ENCODE measurements at places on chromosomes 11 and 22.

GRCh38 chr11:103744496-103745153 is 291.8 kb upstream of the DDI1 start:
- DNase-seq: no peak

- no peak for DNase-seq
These were observed 26.5 kb downstream of the MED15 start for GRCh38 chr22:20533879-20534265.

DNA sequence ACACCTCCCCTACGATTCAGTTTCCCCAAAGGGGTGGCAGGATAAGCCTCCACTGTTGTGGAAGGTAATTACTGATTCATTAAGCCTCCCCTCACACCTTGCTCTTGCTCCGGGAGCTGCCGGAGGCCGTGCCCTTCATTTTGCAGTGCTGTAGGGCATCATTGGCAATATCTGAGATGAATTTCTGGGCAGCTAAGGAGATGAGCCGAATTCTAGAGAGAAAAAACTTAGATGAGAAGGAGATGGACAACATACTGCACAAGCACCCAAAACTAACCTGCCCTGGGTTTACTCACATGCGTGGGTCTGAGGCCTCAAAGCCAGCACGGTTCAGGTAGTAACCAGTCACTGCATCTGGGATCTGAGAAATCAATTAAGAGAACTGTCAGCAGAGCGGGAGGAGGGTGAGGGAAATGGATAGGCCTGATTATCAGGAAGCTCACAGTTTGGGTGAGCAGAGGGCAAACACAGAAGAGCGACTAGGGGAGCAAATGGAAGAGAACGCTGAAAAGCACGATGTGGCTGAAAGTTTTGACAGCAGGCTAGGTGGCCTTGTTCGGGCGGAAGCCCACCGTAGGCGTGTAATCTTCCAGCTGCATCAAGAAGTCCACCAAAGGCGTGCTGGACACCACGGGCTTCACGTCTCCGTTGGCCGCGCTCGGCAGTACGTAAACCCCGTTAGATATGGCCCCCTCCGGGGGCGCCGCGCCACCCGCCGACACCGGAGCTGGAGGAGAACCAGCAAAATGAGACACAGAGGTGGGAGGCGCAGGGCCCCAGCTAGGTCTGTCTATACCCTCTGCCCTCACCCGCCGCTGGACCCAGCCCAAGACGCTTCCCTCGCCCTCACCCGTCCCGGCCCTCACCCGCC is 689 bp downstream of the TAF10 start:
- DNase-seq: no peak

GRCh38 chr11:32886180-32886579 is 6.4 kb upstream of the QSER1 start:
- no peak for DNase-seq

DNA sequence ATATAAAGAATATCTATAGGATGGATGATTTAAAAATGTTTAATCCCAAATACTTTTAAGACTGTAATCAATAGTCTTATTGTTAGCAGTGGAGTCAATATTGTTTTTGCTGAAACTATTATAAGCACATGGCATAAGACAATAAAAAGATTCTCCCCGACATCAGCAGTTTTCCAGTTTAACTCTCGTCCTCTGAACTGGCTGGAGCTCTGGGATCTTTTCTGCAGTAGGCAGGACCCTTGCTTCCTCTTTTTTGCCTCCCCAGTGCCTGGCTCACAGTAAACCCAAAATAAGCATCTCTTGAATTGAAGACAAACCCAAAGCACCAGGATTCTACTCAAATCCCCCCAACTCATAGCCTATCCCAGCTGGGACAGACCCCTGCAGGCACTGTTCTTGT is 32.9 kb downstream of the KCNJ1 start:
- DNase-seq: no peak

GRCh38 chr11:92342886-92343285 is 118.3 kb downstream of the FAT3 start:
- DNase-seq: no peak

- no peak for DNase-seq
These were observed 68.1 kb downstream of the CSTPP1 start for GRCh38 chr11:47004595-47005033.

DNA sequence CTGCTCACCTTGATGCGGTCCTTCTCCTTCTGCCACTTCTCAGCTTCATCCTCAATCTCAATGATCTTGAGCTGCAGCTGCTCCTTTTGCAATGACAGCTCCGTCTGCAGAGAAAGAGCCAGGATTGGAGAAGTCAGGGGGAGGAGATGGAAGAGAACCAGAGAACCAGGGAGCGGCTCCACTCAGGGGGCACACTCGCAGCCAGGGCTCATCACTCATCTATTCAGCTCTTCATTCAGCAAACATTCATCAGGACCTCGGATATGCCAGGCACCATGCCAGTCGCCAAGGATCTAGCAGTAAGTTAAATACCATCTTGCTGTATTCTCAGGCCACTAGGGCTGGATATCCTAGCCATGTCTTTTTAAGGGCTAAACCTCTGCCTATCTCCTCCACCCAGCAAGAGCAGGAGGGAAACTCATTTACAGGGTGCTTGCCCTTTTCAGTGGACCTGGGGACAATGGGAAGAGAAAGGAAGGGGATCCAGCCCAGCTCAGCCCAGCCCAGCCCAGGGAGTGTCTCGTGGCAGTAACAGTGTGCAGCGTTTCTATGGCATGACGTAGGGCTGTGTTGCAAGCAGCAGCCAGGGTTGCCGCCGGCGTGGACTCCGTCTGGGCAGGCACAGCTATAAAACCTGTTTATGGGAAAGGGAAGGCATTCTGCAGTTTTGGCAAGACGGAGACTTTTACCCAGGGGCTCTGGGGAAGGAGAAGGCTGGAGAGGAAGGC is 9.4 kb downstream of the TRIM29 start:
- DNase-seq: no peak

GRCh38 chr11:124115782-124116616 is 749 bp downstream of the VWA5A start:
- no peak for DNase-seq

DNA sequence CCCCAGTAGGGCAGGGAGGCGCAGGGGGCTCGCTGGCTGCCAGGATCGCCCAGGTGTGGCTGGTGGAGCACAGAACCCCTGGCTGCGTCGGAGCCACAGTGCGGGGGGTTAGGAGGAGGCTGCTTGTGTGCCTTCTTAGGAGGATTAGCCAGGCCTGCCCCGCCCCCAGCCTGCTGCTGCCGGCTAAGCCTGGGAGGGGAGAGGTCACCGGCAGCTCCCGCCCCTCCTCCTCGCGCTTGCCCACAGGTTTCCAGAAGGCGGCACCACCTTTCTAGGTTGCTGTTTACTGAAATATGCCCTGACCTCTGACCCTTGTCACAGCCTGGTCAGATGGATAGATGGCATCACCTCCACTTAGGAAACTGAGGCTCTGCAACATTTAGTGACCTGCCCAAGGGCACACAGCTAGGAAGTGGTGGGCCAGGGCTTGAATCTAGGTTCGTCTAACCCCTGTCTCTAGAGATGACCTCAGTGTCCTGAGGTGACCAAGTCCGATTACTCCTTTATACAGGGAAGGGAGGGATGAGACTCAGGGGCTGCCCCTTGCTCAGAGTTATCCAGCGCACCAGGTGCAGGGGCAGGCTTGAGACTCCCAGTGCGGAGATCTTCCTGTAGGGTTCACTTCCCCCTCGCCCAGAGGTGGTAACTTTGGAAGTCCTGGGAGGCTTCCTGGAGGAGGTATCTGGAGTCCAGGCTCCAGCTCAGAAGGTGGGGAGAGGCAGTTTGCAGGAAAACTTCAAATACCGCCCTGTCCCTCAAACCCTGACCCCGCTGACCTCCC is 44.0 kb downstream of the MYO7A start:
- DNase-seq: no peak

DNA sequence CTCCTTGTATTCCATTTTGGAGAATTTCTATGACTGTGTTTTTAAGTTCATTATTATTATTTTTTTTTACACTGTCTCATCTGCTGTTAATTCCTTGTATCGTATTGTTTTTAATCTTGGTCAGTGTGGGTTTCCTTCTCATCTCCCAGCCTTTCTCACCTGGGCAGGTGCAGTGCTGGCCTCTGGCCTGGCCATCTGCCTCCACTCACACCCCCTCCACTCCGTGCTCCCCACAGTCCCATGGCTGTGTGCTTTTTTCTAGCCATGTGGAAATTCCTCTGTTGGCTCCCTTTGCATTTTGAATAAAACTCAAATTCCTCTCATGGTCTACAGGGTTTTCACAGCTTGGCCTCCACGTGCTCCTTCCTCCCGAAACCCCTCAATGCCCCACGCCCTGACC is 50.3 kb upstream of the LINC01488 start:
- DNase-seq: no peak

GRCh38 chr11:114135737-114136151 is 76.2 kb downstream of the ZBTB16 start:
- no peak for DNase-seq

All from stimulated activated CD4-positive, alpha-beta T cell treated with anti-CD3 and anti-CD28 coated beads, Interleukin-1b, Interleukin-23, amount 100 ng/mL, for 24 hours (primary cell).